ENCODE measurements at places on chromosomes 2 and 18.

- no peak for DNase-seq
Observed at GRCh38 chr2:29819570-29819969, 101.8 kb downstream of the ALK start.

GRCh38 chr2:848099-848498, 102.5 kb upstream of the SNTG2 start:
- DNase-seq: no peak

- no peak for DNase-seq
Observed at GRCh38 chr2:154291511-154291910, 407.0 kb upstream of the KCNJ3 start.

- no peak for DNase-seq
Observed at GRCh38 chr18:3269241-3269913, 7.4 kb downstream of the MYL12B start.

Data from activated naive CD4-positive, alpha-beta T cell (primary cell).